ENCODE measurements at places on chromosomes 3 and 15.
A peak's percentile ranks its signal among the peaks of the same experiment; 100 is the strongest.

DNA sequence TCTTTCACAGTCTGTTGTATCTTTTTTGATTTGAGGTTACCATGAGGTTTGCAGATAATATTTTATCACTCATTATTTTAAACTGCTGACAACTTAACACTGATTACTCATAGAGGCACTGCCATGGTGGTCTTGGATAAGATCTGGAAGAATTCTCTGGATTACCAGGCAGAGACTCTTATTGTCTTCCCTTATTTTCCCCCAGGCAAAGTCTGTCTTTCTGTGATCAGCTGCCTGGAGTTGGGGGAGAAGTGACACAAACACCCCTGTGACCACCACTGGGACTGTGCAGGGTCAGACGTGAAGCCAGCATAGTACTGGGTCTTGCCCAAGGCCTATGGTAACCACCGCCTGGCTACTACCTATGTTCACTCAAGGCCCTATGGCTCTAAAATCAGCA is 4.7 kb downstream of the PATL2 start:
- no peak for DNase-seq

GRCh38 chr3:154176036-154176435 is 54.8 kb downstream of the ARHGEF26 start:
- no peak for DNase-seq

DNA sequence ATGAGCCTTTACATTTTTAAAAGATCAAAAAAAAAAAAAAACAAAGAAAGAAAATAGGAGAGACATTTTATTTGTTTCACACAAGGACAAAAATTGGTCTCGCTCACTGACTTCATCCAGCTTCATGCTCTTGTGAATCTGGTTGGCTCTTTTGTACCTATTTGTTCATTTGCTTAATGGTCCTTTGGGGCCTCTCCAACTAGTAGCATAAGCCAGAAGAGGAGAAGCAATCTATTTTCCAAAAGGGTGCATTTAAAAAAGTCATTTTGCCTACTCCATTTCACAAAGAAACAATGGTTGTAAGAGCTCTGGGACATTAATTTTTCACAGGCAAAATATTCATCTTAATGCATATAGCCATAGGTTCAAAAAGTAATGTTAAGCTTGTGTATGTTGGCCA is 168.3 kb upstream of the ADAMTS9 start:
- no peak for DNase-seq

DNA sequence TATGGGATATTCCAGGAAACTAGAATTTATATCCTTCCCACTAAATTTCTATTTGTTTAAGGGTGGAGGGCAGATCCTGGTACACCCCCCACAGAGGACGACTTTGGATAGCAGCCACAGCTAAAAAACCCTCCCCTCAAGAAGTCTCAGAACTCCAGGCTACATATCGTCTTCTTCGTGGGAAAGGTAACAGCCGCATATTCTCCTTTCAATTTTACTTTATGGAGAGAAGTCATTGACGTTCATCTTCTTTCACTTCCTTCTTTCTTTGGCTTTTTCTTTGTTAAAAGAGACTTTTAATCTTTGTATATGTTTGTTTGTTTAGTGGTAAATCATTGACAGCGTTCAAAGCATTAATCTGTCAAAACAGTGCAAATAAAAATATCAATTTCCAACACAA is 36.3 kb downstream of the TRIP4 start:
- DNase-seq, result no peak

GRCh38 chr15:100930306-100930848 is 11.2 kb downstream of the LRRK1 start:
- DNase-seq, result no peak

GRCh38 chr3:45109771-45110508 is 36.2 kb downstream of the CDCP1 start:
- peak; percentile 12 for DNase-seq

DNA sequence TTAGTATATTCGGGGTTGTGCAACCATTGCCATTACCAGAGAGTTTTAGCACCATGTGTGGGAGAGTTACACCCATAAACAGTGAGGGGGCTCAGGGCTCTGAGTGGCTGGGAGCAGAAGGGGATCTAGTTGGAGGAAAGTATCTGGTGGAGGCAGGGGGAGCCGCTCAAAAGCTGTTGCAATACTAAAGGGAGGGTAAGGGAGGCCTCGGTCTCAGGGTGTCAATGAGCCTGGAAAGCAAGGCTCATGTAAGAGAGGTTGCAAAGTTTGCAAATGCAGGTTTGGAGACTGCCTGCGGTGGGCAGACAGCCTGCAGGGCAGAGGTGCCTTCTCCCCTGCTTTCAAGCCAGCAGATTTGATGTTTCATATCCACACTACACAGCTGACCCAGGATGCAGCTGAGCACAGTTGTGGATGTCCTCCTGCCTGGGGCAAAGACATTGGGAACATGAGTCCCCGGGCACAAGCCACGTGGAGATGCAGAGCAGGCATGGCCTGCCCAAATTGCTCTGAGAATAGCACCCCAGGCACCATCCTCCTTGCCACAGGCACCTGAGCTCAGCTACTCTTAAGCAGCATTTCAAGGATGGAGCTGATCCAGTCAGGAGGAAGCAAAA is 181.4 kb downstream of the TLE3 start:
- DNase-seq, result no peak

GRCh38 chr15:50328116-50328515 is 26.9 kb downstream of the GABPB1 start:
- no peak for DNase-seq

DNA sequence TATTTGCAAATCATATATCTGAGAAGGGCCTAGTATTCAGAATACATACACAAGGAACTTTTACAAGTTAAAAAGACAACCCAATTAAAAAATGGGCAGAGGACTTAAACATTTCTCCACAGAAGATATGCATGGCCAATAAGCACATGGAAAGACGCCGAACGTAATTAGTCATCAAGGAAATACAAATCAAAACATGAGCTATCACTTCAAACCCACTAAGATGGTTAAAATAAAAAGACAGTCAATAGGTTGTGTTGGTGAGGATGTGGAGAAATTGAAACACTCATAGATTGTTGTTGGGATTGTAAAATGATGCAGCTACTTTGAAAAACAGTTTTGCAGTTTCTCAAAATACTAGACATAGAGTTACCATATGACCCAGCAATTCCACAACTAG is 61.2 kb upstream of the NEO1 start:
- DNase-seq, result no peak

DNA sequence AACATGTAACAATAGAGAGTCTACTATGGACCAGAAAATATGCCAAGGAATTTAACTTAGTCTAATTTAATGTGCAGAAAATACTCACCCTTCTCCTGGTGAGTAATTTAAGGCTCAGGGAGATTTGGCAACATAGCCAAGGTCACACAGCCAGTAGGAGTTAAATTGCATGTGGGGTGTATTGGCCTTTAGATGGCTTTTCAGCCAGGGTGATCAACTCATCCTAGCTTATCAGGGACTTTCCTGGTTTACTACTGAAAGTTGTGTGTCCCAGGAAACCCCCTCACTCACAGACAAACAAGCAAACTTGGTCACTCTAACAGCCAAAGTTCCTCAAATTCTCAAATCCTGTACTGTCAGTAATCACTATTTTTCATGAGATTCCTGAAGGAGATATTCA is 2.6 kb upstream of the SLC9A9 start:
- DNase-seq, result no peak

GRCh38 chr3:170734043-170734734 is 135.8 kb downstream of the RPL22L1 start:
- no peak for DNase-seq

DNA sequence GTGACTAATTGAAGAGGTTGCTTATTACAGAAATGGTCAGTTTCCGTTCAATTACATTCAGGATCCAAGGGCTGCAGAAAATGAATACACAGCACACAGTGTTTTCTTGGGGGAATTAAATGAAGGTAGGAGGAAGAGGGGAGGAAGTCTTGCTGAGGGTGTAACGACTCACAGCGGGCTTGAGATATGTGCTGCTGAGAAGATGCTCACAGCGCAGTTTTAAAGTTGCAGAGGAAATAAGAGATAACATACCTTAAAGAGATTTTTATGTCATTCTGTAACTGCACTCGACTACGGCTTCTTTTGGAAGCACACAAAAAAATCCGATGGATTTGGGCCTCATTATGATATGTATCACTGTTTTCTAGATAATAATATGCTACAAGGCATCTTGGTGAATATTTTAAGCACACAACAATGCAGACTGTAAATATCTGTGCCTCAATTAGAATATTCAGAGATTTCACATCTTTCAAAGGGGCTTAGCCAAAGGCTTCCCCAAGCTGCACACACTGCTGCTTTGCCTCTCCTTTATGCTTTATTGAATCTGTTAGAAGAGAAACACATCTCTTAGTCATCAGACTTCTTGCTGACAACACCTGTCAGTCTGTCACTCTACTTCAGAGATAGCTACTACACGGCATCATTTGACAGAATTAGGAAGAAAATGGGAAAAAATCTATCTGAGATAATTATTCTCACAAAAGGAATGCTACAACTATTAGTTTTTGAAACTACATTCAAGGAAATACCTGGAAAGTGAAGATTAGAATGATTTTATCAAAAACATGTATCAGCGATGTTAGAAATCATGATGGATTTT is 773.2 kb downstream of the OTOL1 start:
- DNase-seq, result no peak

GRCh38 chr3:102614021-102614569 is 179.3 kb downstream of the ZPLD1 start:
- no peak for DNase-seq

- no peak for DNase-seq
These were observed 530.8 kb downstream of the SHQ1 start for GRCh38 chr3:72317491-72317890.

- no peak for DNase-seq
These were observed 238.5 kb downstream of the ITPR1 start for GRCh38 chr3:4731543-4732111.

DNA sequence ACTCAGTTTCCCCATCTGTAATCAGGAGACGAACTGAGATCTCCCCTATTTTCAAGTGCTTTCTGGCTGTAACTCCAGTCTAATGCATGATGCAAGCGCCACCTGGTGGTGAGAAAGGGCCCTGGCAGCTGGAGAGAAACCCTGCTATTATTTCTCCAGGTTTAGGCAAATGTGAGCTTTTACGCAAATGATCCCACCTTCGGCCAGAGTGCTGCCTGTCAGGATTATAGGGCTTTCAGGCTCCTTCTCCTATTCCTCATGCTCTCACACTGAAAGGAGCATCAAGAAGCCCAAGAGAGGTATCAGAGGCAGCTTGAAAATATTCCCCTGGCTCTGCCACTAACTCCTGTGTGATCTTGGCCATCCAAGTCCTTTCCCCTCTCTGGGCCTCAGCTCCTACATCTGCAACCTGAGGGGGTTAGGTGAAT is 93.9 kb upstream of the RASGRF1 start:
- peak; percentile 66 for DNase-seq

GRCh38 chr3:76859596-76859995 is 180.3 kb upstream of the ROBO2 start:
- no peak for DNase-seq

- DNase-seq, result no peak
These were observed 35.2 kb downstream of the NCEH1 start for GRCh38 chr3:172675441-172676193.

GRCh38 chr15:92120094-92120795 is 266.7 kb downstream of the SLCO3A1 start:
- no peak for DNase-seq

DNA sequence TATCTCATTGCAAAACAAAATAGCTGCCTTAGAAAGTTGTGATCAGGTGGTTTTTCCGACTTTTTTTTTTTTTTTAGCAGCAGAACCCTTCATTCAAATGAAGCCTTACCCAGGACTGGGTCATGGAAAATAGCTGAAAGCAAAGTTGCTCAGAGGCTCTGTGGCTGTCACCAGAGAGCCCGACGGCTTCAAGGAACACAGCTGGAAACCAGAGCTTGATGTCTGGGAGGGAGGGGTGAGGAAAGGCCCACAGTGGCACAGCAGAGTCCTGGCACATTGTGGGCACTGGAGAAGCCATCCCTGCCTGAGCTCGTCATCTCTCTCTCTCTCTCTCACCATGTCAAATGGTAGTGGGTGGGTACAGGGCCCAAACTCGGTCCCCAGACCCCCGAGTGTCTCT is 77.5 kb downstream of the RPN1 start:
- DNase-seq, result no peak

DNA sequence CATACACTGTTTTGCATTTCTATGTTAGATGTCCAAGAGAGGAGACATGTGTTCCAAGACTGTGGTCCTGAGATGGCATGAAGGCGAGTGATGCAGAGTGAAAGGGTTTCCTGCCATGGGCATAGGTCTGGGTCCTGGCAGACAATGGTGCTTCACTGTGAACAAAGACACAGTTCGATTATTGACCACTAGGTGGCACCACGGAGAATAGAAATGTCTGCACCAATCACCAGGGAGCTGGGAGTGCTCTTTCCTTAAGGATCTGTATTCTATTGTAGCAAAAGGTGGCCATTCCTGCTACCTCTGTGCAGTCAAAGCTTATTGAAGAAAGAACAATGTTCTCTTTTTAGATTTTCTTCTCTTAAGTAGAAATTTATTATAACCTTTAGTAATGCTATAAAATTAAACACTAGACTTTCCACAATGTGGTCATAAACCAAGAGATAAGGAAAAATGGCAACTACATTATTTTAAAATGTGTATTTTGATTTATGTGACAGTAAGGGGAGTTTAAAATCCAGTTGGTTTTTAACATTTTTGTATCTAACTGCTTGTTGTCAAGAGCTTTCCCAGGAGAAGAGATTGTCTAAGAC is 88.7 kb downstream of the GABRG3 start:
- DNase-seq, result peak; percentile 20

- no peak for DNase-seq
These were observed 23.3 kb downstream of the CBLB start for GRCh38 chr3:105845488-105845887.

GRCh38 chr3:52350416-52350815 is 34.3 kb downstream of the DNAH1 start:
- DNase-seq, result no peak

GRCh38 chr3:179376474-179376873 is 29.0 kb downstream of the MFN1 start:
- DNase-seq, result no peak

DNA sequence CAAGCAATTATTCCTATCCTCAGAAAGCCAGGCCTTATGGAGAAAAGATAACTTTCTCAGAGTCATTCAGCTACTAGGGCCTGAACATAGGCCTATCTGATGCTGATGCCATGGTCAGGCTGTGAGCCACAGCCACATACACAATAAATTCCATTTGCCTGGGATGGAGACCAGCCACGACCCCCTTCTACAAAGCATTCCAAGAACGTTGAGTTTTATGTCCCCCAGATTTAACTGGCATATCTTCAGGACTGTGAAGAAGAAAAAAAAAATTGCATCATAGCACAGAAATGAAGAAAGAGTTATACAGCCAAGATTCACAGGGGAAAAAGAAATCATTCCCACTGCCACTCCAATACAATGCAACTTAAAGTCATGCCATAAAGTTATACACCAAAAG is 100.0 kb downstream of the THBS1 start:
- DNase-seq, result no peak

DNA sequence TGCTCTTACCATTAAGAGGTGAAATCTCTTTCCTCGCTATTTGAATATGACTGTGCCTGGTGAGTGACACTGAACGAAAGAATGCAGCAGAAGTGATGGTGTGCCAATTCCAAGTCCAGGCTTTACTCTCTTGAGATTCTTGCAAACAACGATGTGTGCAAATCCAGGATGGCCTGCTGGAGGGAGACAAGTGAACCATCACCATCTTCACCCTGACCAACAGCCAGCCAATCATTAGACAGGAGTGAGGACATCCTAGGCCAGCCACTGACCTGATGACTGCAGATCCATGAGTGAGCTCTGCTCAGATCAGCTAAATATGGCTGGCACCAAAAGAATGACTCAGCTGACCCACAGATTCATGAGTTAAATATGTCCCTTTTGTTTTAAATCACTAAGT is 878.0 kb downstream of the PDCD6IP start:
- no peak for DNase-seq
